ENCODE measurements at places on chromosomes 12 and 14.

DNA sequence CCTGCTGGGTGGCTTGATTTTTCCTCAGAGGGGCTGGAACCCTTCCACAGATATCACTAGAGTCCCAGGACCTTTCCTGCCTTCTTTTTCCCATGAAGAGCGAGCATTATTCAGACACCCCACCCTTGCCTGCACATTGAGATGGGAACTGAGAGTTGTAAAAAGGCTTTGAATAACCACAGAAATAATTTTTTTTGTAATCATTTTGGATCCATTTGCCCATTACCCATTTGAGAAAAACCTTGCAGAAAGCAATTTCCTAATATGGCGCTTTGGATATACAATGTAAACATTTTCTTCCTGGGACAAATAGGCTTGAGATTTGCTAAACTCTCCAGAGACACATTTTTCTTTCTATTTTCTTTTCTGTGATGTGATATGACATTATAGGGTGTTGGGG is 250.6 kb downstream of the MSRB3 start:
- DNase-seq = no peak

- no peak for DNase-seq
Measured at GRCh38 chr12:104272938-104273337, 30.6 kb upstream of the EID3 start.

GRCh38 chr12:52514471-52515318 is 5.5 kb downstream of the KRT5 start:
- DNase-seq = no peak

GRCh38 chr12:82057770-82058169 is 298.6 kb upstream of the PPFIA2 start:
- no peak for DNase-seq

DNA sequence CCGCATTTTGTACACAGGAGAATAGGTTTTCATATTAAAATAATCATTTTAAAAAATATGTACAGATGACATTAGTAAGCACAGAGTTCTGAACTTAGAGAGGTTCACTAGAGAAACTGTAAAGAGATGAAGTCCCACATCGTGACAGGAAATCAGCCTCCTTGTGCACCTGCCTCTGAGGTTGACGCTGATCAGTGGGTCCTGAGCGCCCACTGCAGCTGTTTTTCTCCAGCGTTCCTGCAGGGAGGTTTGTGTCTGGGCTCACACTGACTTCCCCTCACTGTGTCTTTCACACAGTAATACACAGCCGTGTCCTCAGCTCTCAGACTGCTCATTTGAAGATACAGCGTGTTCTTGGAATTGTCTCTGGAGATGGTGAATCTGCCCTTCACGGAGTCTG is 561.5 kb downstream of the TMEM121 start:
- DNase-seq = no peak

GRCh38 chr12:92147491-92147890 is 1.8 kb upstream of the BTG1 start:
- no peak for DNase-seq

DNA sequence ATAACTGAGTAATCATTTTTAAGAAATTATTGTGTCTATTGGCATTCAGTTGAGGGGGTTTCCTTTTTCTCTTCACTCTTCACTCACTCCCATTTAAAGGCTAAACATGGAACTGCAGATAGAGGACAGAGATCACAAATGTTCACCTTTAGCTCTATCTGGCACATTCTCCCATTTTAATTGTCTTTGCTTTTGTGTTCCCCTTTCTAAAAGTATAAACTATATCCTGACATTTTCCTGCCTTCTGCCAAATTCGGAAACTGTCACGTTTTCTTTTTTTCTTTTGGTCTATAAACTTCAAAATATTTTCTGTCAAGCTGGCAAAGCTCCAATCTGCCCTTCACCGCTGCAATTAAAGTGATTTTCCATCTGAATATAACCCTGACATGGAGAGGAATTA is 219.8 kb upstream of the CDKN3 start:
- no peak for DNase-seq

DNA sequence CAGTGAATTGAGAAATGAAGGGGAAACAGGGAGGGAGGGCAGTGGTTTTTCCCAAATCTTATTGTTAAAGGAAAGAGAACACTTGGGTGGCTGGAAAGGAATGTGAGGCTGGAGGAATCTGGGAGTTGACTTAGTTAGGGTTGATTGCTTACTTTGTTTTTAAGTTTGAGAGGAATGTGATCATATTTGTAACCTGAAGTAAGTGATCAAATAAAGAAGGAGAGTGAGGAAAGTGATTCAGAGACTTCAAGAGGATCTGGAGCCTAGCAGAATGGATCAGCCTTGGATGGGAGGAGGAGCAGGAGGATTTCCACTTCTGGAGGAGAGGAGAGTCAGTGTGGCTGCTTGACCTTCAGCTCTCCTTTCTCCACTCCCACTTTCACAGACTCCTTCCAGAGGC is 6.0 kb upstream of the LRP6 start:
- no peak for DNase-seq

- no peak for DNase-seq
Measured at GRCh38 chr12:51915951-51916350, 8.6 kb downstream of the ACVRL1 start.

- peak; percentile 86 for DNase-seq
Measured at GRCh38 chr12:106302401-106303201, at the start of gene TCP11L2. TCP11L2 (plus strand) TSS chr12:106302733; CDS start chr12:106311076, 8,343 bp downstream.

DNA sequence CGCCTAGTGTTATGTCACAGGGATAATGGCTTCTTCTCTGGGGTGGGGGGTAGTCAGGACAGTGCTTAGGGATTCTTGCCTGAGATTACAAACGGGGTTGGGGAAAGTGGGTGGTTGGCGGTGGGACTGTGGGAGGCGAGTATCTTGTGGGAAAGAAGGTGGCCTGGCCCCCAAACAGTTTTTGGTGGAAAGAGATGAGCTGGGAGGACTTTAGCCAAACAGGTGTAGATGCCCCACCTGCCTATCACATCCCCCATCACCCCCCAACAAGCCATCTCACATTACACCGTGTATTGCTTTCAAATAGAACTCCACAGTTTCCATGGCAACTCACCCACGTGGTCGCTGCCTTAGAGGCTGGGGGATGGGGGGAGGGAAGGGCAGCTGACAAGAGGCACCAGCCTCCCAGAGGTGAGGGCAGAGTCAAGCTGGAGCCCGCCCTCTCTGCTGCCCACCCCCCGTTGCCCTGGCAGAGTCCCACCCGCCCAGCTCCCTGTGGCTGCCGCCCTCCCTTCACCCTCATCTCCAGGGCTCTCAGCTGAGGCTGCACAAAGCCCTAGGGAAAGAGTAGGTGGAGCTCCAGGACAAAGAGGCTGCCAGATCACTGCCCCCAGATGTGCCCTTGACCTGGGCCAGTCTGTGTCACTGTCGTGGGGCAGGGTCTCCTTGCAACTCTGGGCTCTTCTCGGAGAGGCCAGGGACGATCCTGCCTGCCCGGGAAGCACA is 98.3 kb downstream of the LRRC74A start:
- DNase-seq = peak; percentile 52

DNA sequence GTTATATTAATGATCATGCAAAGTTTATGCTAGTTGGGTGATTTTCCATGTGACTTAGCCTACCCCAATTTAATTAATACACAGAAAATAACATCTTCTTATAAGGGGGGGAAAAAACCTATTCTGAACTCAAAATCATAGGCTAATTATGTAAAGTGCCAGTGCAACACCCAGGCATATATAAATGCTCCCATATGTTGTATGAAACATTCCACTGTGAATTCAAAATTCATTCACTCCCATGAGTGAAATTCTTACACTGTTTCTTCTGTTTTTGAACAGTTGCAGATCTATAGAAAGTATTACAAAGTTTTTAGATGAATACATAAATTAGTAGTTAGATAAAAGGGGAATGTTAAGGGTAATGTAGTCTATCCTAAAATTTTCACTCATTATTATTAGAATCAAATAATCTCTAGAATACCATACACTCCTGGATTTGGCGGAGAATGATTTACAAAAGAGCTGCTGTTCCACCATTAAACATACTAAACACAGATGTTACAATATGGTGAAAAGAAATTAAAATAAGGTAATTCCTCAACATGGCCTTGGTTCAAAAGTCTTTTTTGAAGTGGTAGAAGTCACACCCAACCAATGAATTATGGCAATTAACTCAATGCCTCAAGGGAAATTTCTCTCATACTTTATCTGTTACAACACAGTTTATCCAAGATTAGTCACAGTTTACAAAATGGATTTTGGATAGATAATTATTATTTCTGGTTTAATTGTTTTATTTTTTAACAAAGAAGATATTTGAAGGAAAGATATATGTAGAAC is 454.1 kb upstream of the FLRT2 start:
- no peak for DNase-seq

All from endothelial cell (in vitro differentiated cells).